ENCODE measurements at places on chromosomes 2 and 18.

DNA sequence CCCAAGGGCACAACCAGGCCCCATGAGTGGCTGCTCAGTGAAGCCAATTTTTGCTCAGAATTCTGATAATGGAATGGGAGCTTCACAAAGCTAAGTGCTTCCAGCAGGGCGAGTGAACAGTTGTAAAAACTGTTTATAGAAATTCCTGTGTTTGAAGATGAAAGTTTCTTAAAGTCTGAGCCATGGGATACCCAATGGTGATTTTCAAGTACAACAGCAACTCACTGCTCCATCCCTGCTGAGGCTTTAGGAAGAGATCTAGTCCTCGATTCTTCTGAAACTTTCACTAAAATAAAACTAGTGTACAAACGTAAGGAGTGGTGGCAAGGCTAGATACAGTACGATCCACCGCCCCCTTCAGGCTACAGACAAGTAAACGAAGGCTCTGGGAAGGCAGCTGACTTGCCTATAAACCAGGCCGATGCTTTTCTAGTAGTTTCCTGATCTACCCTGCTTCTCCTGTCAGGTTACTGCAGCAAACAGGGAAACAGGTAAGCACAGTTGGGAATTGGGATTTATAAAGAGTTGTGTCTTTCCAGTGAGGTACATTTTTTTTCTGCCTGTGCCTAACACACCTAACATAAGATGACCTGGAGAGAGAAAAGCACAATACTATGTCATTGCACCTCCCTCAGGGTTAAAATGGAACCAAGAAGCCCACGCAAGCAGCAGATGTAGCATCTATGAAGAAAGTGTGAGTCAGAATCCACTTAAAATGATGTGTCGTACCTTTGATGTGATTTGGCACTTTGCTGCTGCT, 108.7 kb downstream of the UXS1 start:
- DNase-seq = no peak

DNA sequence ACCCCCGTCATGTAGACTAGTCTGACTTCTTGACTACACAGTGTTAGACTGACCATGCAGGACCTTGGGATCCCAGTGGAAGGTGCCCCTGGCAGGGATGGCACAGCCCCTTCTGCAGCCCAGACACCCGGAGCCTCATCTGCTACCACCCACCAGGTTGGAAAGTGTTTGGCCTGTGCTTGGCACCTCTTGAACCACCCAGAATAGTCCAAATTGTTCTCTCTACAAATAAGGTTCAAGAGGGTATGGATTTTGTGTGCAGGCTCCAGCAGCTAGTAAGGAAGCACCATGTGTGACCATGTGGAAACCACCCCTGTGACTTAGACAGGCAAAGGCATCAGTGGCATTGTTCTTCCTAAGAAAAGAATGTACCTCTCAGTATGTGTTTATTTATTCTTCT, 18.4 kb downstream of the L3MBTL4 start:
- DNase-seq = no peak

- no peak for DNase-seq
Measured at GRCh38 chr2:70670202-70670601, 97.8 kb downstream of the ADD2 start.

DNA sequence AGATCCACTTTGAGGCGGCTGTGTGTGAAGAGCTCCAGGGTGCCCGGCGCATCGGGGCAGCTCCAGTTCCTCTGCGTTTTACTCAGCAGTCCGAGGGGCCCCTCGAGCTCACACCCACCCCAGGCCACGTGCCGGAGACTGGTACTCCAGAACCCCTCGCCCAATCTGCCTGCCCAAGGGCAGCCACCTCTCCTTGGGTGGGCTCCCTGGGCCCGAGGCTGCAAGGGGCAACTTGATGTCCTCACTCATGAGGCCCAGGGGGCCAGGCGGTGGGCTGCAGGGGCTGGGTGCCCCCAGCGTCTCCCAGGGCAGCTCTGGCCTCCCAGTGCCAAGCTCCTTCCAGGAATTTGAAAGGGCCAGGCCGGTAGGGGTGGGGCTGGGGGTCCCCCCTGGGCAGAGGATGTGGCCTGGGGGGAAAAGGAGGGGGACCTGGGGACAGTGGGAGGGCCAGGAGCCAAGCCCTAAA, 16.7 kb downstream of the RAMP1 start:
- DNase-seq = no peak

GRCh38 chr2:65371074-65371434, 61.3 kb downstream of the SPRED2 start:
- no peak for DNase-seq

DNA sequence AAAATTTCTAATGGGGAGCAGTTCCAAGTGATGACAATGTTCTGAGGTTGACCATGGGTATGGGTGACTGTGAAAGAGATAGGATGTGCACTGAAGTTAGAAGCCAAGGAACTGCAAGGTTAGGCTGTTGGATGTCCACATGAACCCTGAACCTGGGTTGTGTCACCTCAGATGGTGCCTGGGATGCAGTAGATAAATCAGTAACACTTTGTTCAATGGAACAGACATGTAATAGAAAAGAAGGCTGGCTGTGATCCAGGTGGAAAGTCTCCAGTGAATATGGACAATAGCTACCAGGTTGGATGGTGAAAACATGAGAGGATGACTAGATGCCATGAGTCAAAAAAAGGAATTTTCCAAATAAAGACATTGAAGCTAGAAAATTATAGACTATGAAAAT, 131.4 kb downstream of the TRABD2A start:
- no peak for DNase-seq

- DNase-seq = no peak
Measured at GRCh38 chr2:161954103-161954502, 119.9 kb downstream of the DPP4 start.

DNA sequence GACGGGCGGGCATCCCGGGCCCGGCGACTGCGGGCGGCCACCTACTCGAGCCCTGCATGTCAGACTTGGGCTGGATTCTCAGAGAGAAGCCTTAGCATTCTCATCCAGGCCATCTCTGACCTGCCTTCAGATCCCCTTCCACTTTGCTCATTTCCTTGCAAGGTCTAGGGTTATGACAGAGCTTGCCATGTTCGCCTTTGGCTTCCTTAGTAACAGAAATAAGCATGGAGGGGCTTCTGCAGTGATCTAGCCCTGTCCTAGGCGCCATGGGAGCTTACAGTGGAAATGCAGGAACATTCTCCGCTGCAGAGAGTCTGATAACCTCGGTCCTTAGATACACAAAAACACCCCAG, 632 bp upstream of the ACVR1 start:
- DNase-seq = no peak

GRCh38 chr2:215882689-215883088, 130.7 kb downstream of the MREG start:
- no peak for DNase-seq

DNA sequence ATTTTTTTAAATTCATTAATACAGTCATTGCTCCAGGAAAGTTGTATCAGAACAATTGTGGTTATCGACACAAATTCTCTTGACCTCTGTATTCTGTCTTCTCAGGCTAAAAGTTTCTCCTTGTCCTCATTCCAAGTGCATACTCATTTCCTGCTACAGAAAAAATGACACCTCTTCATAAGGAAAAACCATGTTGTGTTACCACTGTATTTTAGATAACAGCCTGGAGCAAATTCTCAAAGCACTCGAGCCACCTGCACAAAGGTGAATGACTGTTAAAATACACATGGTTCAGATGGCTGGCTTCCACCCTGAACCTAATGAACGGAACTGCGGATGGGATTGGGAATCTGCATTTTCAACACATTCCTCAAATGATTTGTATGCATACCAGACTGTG, 586.5 kb downstream of the EPHA4 start:
- DNase-seq = no peak

DNA sequence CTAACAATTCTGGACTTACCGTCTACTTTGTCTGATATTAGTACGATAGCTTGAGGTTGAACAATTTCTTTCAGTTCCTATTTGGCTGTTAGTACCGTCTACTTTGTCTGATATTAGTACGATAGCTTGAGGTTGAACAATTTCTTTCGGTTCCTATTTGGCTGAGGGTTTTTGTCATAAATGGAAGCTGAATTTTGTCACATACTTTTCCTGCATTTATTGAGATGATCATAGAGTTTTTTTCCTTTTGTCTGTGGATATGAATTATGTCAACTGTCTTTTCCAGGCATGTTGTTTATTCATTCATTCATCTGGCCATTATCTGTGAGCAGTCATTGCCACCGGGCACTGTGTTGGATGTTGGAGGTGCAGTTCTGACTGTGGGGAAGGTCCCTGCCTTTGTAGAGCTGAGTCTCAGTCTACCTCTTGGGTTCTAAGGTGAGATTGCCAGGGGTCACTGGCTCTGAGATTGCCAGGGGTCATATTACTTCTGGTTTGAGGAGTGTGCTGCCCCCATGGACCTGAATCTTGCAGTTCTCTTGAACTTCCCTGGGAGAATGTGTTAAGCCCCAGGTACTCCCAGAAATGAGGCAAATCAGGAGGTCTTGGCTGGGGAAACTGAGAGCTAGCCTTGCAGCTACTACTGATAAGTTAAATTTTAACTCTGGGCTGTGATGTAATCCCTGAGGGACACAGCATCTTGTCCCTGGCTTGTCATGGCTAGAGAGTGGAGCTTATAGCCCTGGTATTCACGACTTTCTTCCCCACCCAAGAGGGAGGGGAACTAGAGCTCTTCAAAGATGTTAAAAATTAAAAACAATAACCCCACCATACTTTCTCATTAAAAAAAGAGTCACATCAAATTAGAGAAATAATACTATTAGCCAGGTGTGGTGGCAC, 89.1 kb upstream of the MBOAT2 start:
- DNase-seq = no peak

GRCh38 chr2:9206991-9207640, 504 bp downstream of the ASAP2 start:
- DNase-seq = no peak

DNA sequence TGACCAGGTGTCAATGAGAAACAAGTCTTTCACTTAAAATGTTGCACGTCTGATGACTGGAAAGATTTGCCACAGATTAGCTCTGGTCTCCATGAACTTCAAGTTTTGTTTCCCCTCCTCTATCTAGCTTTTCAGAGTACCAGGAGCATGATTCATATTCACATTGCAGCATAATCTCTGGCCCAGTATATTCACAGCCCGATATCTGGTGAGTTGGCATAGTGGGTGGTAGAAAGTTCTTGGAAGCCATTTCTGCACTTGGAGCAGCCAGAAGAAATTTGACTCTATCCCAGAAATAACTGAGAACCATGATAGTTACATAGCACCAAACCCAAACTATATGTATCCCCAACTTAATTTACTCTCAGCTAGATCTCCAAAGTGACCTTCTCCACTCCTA, 503.9 kb downstream of the PID1 start:
- DNase-seq = no peak

DNA sequence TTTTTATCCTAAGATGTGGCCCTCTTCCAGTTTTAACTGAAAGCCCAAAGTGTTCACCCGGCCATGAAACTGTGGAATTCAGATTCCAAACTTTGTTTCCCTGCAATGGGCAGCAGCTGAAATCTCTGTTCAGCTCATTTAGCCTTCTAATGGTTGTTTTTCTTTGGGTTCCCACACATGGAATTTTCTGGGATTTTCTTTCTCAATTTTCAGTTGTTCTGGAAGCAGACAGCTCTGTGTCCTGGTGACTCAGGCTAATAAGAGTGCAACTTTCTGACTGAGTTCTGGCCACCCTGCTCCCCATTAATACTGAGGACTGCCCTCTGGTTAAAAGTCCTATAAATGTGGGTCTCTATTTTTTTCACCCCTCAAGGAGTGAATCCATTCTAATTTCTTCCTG, 78.5 kb downstream of the PMS1 start:
- DNase-seq = no peak

- DNase-seq = no peak
Measured at GRCh38 chr18:2979871-2980790, 32.8 kb downstream of the LPIN2 start.

DNA sequence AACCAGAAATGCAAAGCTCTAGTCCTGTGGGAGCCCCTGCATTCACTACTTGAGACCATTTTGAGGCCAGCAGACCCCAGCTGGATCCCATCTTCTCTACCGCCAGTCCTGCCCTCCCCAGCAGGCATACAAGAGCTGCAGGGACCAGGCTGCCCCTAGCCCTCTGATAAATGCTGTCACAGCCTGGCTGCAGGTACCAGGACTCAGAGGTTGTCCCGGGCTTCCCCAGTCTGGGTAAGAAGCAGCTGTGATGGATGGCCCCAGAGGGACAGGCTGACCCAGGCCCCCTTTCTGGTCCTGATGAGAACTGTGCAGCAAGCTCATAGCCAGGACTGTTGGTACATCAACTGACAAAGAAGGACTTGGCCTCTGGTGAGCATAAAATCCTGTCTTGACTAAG, 132.9 kb upstream of the APCDD1 start:
- DNase-seq = no peak

- no peak for DNase-seq
Measured at GRCh38 chr2:223247136-223247535, 195.1 kb downstream of the KCNE4 start.

GRCh38 chr18:9765501-9765900, 57.4 kb downstream of the RAB31 start:
- DNase-seq = no peak

- DNase-seq = no peak
Measured at GRCh38 chr2:25602333-25602723, 71.0 kb downstream of the DTNB start.

GRCh38 chr2:61193670-61194561, 31.9 kb downstream of the C2orf74 start:
- no peak for DNase-seq

DNA sequence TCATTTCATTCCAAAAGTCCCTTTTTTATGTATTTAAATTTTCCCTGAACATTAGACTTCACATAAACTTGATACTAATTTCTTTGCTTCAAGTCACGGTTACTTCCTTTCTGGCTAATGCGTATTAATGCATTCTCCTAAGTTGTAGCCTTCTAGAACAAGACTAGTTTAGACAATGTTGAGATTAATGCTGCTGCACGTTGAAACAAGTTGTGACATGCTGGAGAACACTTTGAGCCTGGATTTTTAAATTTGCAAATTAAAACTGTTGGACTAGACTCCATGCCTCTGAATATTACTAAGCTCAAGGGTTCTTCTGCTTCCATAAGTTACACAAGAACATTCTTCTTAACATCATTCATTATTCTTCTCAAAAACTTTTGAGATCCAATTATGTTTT, 29.1 kb downstream of the ID2 start:
- DNase-seq = no peak

GRCh38 chr2:219565130-219566080, 5.9 kb downstream of the OBSL1 start:
- DNase-seq = no peak

DNA sequence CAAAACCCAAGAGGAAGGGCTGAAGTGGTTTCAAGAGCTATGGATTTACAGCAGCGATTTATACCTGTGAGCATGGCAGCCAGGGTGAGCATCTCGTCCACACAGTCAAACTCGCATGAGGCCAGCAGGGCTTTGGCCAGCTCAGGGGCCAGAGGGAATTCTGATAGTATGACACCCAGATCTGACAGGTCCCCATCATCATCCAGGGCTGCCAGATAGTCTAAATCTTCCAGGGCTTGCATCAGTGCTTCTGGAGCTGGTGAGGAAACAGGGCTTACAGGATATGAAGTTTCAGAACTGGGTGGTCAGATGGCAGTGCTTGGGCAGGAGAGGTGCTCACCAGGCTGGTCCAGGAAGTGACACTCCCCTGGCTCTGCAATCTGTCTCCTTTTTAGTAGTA, 3.5 kb downstream of the DQX1 start:
- no peak for DNase-seq

Measured in GM06990 (cell line).